Renal cortical epithelial cell (primary cell): ENCODE measurements at places on chromosomes 2 and 18. TPM values are rescaled to one million over a fixed set of nuclear protein-coding genes. Genes with fewer than 3 reads are reported as not detected.
A peak's percentile ranks its signal among the peaks of the same experiment; 100 is the strongest.

GRCh38 chr2:164953279-164953678 lies 2.0 kb downstream of the SLC38A11 start:
- peak; percentile 22 for DNase-seq

DNA sequence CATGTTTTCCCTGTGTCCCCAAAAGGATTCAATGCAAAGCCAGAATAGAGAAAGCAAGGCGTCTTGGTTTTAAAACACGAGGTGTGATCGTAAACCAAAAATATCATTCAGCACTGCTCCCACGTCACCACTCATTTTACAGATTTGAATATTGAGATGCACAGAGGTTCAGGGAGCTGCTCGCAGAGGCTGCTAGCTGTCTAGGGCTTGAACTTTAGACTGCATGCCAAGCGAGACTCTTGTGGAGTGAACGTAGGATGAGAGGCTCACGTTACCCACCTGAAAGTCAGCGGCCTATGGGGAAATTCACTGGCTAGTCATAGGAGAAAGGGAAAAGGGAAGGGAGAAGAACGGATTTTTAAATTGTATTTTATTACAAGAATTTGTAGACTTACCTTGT lies 130.1 kb downstream of the MBP start:
- DNase-seq: no peak

- peak; percentile 62 for DNase-seq
Observed at GRCh38 chr2:6202756-6203155, 510.6 kb downstream of the SOX11 start.

DNA sequence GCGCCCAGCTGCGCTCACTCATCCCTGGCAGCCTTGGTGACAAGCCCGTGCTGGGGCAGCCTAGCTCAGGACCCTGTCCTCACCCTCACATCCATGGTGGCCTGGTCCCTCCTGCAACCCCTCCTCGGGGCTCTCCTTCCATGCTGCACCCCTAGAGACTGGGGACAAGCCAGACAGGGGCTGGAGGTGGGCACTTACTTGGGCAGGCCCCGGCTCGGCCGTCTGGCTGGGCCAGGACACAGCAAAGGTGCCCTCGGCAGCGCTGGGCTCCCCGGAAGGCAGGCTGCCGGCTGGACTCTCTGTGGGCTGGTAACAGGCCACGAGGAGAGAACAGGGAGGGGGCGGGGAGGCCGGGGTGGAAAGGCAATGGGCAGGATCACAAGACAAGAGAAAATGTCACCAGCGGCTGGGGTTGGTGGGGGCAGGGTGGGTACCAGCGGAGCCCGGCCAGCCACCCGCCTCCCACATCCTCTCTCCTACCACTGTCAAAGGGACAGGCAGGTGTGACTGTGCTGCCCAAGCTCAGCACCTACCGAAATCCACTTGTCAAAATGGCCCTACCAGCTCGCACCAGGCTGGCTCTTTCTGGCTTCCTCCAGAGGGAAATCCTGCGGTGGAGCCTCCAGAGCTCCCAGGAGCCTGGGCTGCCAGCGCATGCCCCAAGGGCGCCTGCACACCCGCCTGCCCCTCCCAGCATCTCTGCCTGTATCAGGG lies 54.7 kb downstream of the BIN1 start:
- no peak for DNase-seq

- peak; percentile 21 for DNase-seq
Observed at GRCh38 chr2:204545861-204546735, 823 bp downstream of the PARD3B start.

The UGT1A6 gene
- total RNA-seq: 206 and 675 TPM in 2 replicates

The REG3G gene
- total RNA-seq: not detected in 2 replicates

The CCDC85A gene
- under 0.01 and 0.15 TPM in 2 replicates for total RNA-seq

The EVX2 gene
- not detected in 2 replicates for total RNA-seq

The GNAL gene
- 0.87 and 0.94 TPM in 2 replicates for total RNA-seq
